Pulmonary artery endothelial cell (primary cell): ENCODE measurements at places on chromosomes 7 and 10. TPM values are rescaled to one million over a fixed set of nuclear protein-coding genes. Genes with fewer than 3 reads are reported as not detected.

GBX1 gene
- not detected in 2 replicates for total RNA-seq

NEBL gene
- total RNA-seq = 0.71 and 1.4 TPM in 2 replicates

OR2A5 gene
- total RNA-seq = not detected in 2 replicates

PLAC9 gene
- 5.3 and 8.2 TPM in 2 replicates for total RNA-seq

SFRP5 gene
- total RNA-seq = not detected in 2 replicates

GIMAP6 gene
- total RNA-seq = 160 and 231 TPM in 2 replicates

HTR7 gene
- 0.13 and 0.28 TPM in 2 replicates for total RNA-seq

PITX3 gene
- 0.07 TPM in 1 of 2 replicates, not detected in the other for total RNA-seq

ANXA8L1 gene
- total RNA-seq = 0.04 TPM in 1 of 2 replicates, not detected in the other

DNA sequence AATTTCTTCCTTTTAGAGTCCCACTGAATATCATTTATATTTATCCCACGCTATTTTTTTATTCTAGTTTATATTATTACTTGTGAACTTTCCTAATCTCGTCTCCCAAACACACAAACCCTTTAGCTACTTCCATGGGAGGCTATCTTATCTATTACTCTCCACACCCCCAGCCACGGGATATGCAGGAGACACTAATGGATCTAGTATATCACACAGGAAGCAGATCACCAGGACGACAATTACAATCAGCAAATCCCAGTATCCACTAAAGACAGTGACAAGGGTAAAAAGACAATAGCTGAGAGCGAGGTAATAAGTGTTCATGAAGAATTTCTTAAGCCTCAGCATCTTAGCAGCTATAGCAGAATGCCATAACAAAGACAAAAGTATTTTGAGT is 3.8 kb upstream of the AKR1E2 start:
- DNase-seq = no peak

GRCh38 chr10:78516236-78516635 is 482.6 kb downstream of the RPS24 start:
- no peak for DNase-seq

DNA sequence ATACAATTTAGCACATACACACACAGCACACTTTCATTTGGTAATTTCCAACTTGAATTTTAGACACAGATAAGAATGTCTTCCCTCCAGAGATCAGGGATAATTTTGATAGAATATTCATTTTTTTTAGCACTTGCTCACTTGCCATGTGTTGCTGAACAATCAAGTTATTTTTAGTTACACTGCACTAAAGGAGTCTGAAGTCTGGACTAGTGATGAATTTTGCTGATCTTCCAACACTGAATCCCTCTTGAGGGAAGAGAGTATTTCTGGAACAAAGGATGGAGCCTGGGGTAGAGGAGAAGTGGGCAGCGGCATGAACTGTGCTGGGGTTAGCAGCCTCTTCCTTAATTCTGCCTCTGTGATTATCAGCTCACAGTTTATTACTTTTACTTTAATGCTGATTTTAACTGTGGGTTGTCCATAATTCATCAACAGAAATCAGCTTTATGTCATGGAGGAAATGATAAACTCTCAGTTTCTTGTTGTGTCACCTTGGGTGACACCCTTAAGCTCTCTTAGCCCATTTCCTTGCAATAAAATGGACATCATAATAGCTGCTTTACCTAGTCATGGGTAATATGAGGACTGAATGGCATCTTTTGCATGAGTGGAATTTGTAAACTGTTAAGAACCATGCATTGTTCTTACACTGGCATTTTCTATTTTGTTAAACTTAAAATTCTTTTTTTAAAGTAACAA is 32.1 kb downstream of the SGPL1 start:
- DNase-seq = no peak

GRCh38 chr7:100570954-100571828 is 2.5 kb downstream of the SAP25 start:
- DNase-seq = no peak

GRCh38 chr7:80054356-80054755 is 80.3 kb upstream of the GNAI1 start:
- no peak for DNase-seq

DNA sequence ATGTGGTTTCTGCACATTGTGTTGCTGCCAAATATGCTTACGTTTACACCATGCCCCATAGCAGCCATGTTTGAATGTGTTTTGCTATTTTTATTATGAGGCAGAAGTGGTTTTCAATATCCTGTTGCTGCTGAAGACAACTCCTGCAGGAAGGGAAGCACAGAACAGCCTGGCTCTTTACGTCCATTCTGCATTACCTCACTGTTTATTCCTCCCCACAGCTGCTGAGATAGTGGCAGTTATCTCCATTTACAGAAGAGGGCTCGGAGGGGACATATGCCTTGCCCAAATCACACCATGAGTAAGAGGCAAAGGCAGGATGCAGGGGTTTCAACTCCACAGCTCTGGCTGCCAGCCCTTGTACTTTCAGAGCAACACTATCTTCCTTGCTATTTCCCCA is 35.3 kb downstream of the PLPP4 start:
- no peak for DNase-seq

DNA sequence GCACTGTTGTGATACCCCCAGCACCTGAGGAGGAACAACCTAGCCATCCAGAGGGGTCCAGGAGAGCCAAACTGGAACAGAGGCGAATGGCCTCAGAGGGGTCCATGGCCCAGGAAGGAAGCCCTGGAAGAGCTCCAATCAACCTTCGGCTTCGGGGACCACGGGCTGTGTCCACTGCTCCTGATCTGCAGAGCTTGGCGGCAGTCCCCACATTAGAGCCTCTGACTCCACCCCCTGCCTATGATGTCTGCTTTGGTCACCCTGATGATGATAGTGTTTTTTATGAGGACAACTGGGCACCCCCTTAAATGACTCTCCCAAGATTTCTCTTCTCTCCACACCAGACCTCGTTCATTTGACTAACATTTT is 1.6 kb upstream of the CASP2 start:
- no peak for DNase-seq

GRCh38 chr7:21365866-21366624 is 61.8 kb upstream of the SP4 start:
- no peak for DNase-seq

DNA sequence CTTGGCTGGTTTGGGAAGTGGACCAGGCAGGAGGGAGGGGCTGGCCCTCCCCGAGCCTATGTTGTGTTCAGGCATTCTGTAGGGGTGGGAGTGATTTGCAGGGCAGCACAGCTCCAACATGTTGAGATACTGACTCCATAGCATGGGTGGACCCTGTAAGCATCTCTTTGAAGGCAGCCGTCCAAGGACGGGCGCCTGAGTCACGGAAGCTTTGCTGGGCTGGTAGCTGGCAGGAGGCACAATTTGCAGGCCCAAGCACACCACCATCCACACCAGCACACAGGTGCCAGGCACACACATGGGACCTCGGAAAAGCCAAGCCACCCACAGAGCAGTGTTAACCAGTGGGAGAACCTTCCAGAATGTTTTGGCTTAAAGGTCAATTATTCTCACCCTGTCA is 505.1 kb upstream of the FOXK1 start:
- DNase-seq = no peak

DNA sequence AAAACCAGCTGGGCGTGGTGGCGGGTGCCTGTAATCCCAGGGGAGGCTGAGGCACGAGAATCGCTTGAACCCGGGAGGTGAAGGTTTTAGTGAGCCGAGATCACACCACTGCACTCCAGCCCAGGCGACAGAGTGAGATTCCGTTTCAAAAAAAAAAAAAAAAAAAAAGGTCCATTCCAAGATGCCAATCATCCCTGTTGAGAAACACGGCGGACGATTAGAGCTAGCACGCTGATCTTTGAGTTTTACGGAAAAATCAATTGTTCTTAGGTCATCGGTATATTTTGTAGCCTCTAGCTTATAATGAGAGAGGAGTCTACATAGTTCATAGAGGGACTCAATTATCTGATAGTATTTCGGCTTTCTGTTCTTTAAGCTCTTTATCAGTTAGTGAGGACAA is 169.2 kb downstream of the PRKCQ start:
- DNase-seq = no peak

DNA sequence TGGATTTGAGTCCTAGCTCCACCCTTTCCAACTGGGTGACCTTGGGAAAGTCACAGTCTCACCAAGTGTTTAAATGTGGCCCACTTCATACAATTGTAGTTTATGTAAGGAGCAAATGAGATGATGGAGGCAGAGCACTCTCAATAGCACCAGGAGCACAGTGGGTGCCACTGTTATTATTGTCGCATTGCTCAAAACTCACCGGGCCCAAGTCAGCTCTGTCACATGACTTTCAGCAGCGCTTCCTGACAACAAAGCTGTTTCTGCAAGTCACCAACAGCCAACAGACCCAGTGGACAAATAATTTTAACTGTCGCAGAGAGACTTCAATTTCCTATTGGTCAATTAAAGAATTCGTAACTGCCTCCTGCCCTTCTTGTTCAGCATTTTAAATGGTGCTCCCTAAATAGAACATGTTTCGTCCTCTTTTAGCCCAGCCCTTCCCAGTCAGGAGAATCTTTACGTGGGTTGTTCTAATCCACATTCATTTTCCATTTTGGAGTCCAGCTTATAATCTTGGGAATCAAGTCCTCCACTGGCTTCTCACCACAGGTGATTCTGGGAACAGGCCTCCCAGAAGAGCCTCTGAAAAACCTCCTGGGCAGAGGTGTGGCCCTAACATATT is 415.6 kb upstream of the NPVF start:
- no peak for DNase-seq

GRCh38 chr10:132865171-132865631 is 77.2 kb downstream of the CFAP46 start:
- DNase-seq = no peak

DNA sequence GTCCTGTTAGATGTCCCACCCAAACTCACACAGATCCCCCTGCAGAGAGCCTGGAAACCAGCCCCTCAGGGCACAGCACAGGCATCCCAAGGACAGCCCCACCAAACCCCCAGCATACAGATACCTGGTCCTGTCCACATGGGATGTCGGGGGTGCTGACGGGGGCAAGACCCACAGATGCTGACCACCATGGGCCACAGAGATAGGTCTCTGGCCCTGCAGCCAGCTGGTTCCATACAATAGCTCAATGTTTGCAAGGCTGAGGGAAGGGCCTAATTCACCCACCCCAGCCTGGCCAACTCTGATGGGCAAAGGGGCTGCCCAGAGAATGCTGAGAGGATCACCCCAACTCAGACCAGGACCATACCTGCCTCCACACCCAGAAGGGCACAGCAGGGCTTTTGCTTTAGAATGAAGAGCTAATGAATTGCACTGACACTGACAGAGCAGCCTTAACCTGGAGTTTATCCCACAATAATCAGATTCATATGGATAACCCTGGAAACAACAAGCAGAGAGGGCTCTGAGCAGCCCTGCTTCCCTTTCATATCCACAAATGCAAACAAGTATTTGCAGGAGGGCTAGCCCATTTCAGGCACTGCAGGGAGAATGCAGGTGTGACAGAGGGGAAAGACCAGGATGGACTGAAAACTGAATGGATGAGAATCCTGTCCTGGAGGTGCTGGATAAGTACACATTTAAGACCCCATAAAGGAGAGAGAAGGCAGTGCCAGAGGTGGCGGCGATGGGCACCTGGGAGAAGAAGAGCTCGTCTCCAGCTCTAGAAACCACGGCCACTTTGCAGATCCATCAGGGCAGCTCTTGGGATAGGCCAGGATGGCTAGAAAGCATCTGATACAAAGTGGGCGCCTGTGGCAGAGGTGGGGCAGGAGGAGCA is 126.7 kb downstream of the TNS3 start:
- no peak for DNase-seq

DNA sequence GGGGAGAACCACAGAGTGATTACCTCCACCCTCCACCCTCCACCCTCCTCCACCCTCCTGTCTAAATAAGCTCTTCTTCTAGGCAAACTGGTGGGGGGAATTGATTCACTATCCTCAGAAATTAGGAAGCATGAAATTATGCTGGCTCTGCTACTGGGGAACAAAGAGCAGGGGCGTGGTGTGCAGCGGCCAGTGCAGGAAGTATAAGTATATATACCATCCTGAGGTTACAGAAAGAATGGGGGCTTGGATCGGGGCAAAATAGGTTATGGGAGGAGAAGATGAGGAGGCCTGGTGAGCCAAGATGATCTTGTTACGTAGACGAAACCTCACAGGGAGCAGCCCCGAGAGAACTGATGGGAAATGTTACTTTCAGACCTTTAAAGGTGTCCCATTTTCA is 49.1 kb downstream of the SYPL1 start:
- DNase-seq = no peak

GRCh38 chr10:33066558-33067236 is 108.7 kb upstream of the ITGB1 start:
- DNase-seq = no peak

GRCh38 chr10:51770709-51771108 is 71.3 kb upstream of the CSTF2T start:
- no peak for DNase-seq

DNA sequence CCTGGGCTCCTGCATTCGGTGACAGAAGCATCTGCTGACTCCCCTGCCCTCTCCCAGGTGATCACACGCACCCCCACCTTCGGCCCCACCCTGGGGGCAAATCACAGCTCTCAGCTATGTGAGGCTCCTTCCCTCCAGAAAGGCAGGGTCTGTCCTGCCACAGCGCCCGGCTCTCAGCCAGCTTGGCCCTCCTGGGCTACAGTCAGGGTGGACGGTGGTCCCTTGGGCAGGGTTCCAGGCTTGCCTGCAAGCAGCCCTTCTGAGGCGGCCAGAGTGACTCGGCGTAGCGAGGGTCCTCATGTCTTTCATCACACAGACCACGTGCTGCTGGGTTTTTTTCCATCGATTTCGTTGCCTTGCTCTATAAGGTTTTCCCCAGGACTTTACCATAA is 53.6 kb upstream of the EBF3 start:
- DNase-seq = no peak

DNA sequence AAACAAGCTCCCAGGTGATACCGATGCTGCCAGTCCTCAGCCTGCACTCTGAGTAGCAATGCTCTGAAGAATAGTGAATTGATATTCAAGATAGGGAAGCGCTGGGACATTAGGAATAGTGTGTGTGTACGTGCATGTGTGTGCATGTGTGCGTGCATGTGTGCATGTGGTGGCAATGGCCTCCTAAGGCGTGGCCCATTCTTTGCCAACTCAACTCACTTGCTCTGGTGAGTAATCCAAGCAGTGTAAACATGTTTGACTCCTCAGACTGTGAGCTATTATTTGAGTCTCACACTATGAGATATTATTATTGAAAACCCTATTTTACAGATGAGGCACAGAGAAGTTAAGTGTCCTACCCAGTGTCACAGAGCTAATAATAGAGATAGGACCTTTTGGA is 186.6 kb downstream of the RAB11FIP2 start:
- DNase-seq = no peak

- no peak for DNase-seq
These were observed 173.2 kb upstream of the PPP2R2D start for GRCh38 chr10:131727560-131727959.

GRCh38 chr7:28761505-28761904 is 196.6 kb downstream of the TRIL start:
- DNase-seq = no peak
